ENCODE measurements at places on chromosomes 11 and 22.

GRCh38 chr11:124108156-124108555, 7.1 kb upstream of the VWA5A start:
- DNase-seq = no peak

GRCh38 chr22:50298937-50299784, 8.3 kb downstream of the PLXNB2 start:
- no peak for DNase-seq

GRCh38 chr11:61488651-61489291, 19.8 kb upstream of the LRRC10B start:
- no peak for DNase-seq

DNA sequence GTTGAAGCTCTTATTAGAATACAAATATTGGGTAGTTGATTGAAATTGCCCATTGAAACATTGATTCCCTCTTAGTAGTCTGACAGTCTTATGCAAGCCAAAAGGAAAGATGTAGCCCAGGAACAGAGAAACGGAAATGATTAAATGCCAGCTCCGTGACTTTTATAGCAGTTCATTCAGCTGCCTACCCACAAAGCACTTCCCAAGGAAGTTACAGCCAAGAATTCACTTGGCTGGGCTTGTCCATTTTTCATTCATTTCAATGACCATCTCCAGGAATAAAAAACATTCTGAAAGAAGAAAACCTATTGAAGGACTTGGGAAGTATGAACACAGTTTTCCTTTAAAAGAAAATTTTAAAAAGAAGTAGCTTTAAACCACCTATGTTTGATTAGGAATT, 62.0 kb downstream of the NCAM1 start:
- DNase-seq = no peak

- DNase-seq = no peak
Observed at GRCh38 chr11:64878223-64878493, 263 bp downstream of the EHD1 start.

DNA sequence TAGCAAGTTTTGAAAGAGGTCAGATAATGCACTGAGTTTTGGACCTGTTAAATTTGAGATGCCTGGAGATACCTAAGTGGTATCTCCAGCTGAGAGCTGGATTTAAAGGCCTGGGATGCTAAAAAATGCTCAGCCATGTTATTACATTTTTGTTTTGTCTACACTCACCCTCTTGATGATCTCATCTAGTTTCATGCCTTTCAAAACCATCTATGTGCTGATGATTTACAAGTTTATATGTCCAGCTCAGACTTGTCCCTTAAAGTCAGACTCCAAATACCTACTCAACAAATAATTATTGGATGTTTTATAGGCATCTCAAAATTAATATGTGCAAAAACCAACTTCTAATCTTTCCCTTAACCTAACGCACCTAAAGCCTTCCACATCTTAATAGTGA, 103.6 kb upstream of the OR9G4 start:
- no peak for DNase-seq
